Adrenal gland (tissue), 19 donors: ENCODE measurements at places on chromosomes 3 and 15. TPM values are rescaled to one million over a fixed set of nuclear protein-coding genes. Genes with fewer than 3 reads are reported as not detected.

GRCh38 chr3:9179826-9180763, 69.4 kb downstream of the SRGAP3 start:
- no peaks in the 10 kb centered on the region for H3K36me3 ChIP-seq
- H3K27me3 ChIP-seq, result no peaks in the 10 kb centered on the region
- H3K27ac ChIP-seq, result no peak overlapping the region
- no peak for DNase-seq
- no peak overlapping the region for H3K4me3 ChIP-seq
- no peaks in the 10 kb centered on the region for H3K4me1 ChIP-seq

- no peak overlapping the region for H3K27ac ChIP-seq
- DNase-seq, result no peak
- no peaks in the 10 kb centered on the region for H3K27me3 ChIP-seq
- H3K4me1 ChIP-seq, result peaks cover 32% of the 10 kb centered on the region
- no peaks in the 10 kb centered on the region for H3K36me3 ChIP-seq
Observed at GRCh38 chr15:78907577-78907976, 34.9 kb downstream of the MORF4L1 start.

DNA sequence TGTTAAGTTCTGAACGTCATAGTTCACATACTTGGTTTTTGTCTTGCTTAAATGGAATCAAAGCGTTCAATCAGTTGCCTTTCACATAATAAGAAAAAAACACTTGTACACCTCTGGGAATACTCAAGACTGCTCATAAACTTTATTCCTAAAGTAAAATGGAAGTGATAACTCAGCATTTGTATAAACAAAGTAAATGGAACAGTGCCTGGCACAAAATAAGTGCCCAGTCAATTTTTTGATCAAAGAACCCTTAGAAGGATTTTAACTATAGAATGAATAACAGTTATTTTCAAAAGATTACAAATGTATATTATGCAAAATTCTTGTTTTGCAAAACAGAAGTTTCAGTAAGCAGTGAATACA, 1.3 kb downstream of the RAB5A start:
- no peaks in the 10 kb centered on the region for H3K36me3 ChIP-seq
- no peak for DNase-seq
- no peak overlapping the region for H3K4me3 ChIP-seq
- H3K4me1 ChIP-seq, result peaks cover 40% of the 10 kb centered on the region

GRCh38 chr3:125350597-125350996, 24.5 kb downstream of the ZNF148 start:
- H3K4me1 ChIP-seq, result peaks cover 5% of the 10 kb centered on the region
- no peaks in the 10 kb centered on the region for H3K27me3 ChIP-seq
- no peak for DNase-seq
- H3K4me3 ChIP-seq, result no peak overlapping the region
- no peaks in the 10 kb centered on the region for H3K36me3 ChIP-seq
- no peak overlapping the region for H3K27ac ChIP-seq

- H3K4me1 ChIP-seq, result peaks cover 52% of the 10 kb centered on the region
- H3K27me3 ChIP-seq, result no peaks in the 10 kb centered on the region
- no peaks in the 10 kb centered on the region for H3K36me3 ChIP-seq
Observed at GRCh38 chr3:177824190-177824786, 627.0 kb upstream of the TBL1XR1 start.

- H3K4me3 ChIP-seq, result no peak overlapping the region
- H3K27me3 ChIP-seq, result no peaks in the 10 kb centered on the region
- no peaks in the 10 kb centered on the region for H3K36me3 ChIP-seq
- DNase-seq, result no peak
Observed at GRCh38 chr3:42651248-42652091, 2.0 kb upstream of the ZBTB47 start.

The POLQ gene
- 0.64 TPM for polyA plus RNA-seq

GRCh38 chr3:56929809-56930615, 128.3 kb upstream of the ARHGEF3 start:
- H3K27me3 ChIP-seq, result no peaks in the 10 kb centered on the region
- H3K36me3 ChIP-seq, result no peaks in the 10 kb centered on the region
- no peak for DNase-seq
- no peaks in the 10 kb centered on the region for H3K4me1 ChIP-seq
- H3K27ac ChIP-seq, result no peak overlapping the region

The TRIM69 gene
- 34.7 TPM for polyA plus RNA-seq

DNA sequence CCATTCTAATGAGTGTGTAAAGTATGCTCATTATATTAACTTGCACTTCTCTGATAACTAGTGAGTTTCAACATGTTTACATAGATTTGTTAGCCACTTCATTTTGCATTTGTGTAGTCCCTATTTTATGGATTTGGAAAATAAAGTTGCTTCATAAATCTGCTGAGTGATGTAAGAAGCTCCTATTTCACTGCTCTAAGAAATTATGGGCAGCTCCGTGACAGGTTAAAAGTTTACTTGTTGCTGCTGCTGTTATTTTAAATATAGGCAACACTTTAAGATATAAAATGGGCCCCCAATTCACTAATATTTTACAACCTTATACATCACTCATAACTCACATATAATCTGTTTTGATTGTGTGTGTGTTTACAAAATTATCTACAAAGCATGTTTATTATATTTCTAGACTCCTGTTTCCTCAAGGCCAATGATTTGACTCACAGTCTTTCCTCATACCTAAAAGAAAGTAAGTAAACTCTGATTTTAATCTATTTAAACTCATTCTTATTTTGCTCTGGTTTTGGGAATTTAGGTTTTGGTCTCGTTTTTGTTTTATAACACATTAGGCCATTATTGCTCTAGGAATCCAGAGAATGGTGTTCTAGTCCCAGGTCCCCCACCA, 51.7 kb upstream of the FILIP1L start:
- no peaks in the 10 kb centered on the region for H3K27me3 ChIP-seq
- no peak for DNase-seq
- H3K4me3 ChIP-seq, result no peak overlapping the region
- H3K36me3 ChIP-seq, result no peaks in the 10 kb centered on the region
- H3K4me1 ChIP-seq, result peaks cover 13% of the 10 kb centered on the region

GRCh38 chr15:60620708-60621107, 141.8 kb upstream of the ICE2 start:
- peak; percentile 94 for DNase-seq
- no peaks in the 10 kb centered on the region for H3K27me3 ChIP-seq
- no peaks in the 10 kb centered on the region for H3K36me3 ChIP-seq
- peak overlapping the region; percentile 12 for H3K4me3 ChIP-seq

The VIPR1 gene
- polyA plus RNA-seq, result 2.6 TPM

The PLOD2 gene
- 33.2 TPM for polyA plus RNA-seq

- H3K27me3 ChIP-seq, result no peaks in the 10 kb centered on the region
- no peak for DNase-seq
- no peaks in the 10 kb centered on the region for H3K36me3 ChIP-seq
- H3K4me1 ChIP-seq, result peaks cover 19% of the 10 kb centered on the region
- no peak overlapping the region for H3K4me3 ChIP-seq
- no peak overlapping the region for H3K27ac ChIP-seq
Observed at GRCh38 chr3:194306771-194307640, 44.1 kb downstream of the CPN2 start.

The SRPRB gene
- 13.0 TPM for polyA plus RNA-seq

The GRM7 gene
- 0.37 TPM for polyA plus RNA-seq

GRCh38 chr3:81760215-81760614, 1.2 kb downstream of the GBE1 start:
- no peaks in the 10 kb centered on the region for H3K36me3 ChIP-seq
- peak overlapping the region; percentile 98 for H3K27ac ChIP-seq
- DNase-seq, result no peak
- H3K27me3 ChIP-seq, result no peaks in the 10 kb centered on the region

DNA sequence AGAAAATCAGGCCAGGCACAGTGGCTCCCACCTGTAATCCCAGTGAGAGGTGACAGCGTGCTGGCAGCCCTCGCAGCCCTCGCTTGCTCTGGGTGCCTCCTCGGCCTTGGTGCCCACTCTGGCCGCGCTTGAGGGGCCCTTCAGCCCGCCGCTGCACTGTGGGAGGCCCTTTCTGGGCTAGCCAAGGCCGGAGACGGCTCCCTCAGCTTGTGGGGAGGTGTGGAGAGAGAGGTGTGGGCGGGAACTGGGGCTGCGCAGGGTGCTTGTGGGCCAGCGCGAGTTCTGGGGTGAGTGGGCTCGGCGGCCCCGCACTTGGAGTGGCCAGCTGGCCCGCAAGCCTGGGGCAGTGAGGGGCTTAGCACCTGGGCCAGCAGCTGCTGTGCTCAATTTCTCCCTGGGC, 252.6 kb downstream of the FOXP1 start:
- DNase-seq, result no peak
- no peak overlapping the region for H3K4me3 ChIP-seq
- no peak overlapping the region for H3K27ac ChIP-seq
- no peaks in the 10 kb centered on the region for H3K27me3 ChIP-seq

GRCh38 chr3:28575746-28576613, 227.4 kb upstream of the AZI2 start:
- peaks cover 12% of the 10 kb centered on the region for H3K27me3 ChIP-seq
- H3K36me3 ChIP-seq, result no peaks in the 10 kb centered on the region
- H3K4me3 ChIP-seq, result no peak overlapping the region
- peaks cover 7% of the 10 kb centered on the region for H3K4me1 ChIP-seq
- DNase-seq, result no peak

The ANKRD63 gene
- polyA plus RNA-seq, result not detected
